ENCODE measurements at places on chromosomes 16 and 17.

DNA sequence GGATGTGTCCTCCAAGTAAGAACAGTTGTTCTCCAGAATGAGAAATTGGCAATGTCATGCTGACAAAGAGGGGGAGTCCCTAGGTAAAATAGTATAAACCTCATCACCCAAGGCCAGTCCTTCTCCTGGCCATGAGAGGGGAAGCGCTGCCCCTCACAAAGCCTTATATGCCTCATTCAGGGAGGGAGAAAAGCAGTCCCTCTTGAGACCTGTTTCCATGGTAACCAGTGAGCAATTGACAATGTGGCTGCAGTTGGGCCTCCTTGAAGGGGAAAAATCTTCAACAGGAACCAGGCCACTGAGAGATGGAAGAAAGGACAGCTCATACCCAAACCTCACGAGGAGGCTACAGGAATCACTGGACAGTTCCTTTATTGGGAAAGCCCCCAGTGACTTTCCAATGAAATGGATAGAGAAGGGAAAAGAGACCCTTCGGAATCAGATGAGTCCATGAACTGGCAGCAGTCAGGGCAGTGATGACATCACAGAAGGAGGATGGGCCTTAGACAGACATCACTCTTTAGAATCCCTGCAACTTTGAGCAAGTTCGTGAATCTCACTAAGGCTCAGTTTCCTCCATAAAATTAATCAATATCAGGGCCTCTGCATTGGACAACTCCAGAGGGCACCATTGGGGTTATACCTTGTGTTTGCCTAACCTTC lies 275.7 kb downstream of the TOX3 start:
- DNase-seq, result peak; percentile 7

GRCh38 chr17:81812571-81813370 lies 8.8 kb downstream of the GCGR start:
- DNase-seq, result no peak

- DNase-seq, result peak; percentile 48
Observed at GRCh38 chr17:33240362-33240761, 52.7 kb downstream of the ASIC2 start.

- no peak for DNase-seq
Observed at GRCh38 chr16:66914541-66914940, 4.1 kb downstream of the CDH16 start.

GRCh38 chr17:33924104-33924503 lies 331.0 kb upstream of the CCL2 start:
- DNase-seq, result no peak

DNA sequence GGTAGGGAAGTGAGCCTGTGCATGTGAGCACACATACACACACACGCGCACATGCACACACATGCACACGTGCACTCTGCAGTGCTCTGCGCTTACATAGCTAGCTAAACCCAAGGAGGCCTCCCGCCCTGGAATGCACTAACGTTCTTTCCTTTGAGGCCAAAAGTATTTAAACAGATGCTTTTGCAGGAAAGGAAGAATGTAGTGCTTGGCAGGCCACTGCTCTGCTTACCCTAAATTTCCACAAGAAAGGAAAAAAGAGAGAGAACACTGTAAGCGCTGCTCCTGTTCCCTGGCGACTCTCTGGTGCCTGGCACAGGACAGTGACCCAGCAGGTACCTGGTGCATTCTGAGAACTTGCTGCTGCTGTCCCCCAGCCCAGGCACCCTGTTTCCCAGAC lies 31.3 kb upstream of the MRPS23 start:
- no peak for DNase-seq

DNA sequence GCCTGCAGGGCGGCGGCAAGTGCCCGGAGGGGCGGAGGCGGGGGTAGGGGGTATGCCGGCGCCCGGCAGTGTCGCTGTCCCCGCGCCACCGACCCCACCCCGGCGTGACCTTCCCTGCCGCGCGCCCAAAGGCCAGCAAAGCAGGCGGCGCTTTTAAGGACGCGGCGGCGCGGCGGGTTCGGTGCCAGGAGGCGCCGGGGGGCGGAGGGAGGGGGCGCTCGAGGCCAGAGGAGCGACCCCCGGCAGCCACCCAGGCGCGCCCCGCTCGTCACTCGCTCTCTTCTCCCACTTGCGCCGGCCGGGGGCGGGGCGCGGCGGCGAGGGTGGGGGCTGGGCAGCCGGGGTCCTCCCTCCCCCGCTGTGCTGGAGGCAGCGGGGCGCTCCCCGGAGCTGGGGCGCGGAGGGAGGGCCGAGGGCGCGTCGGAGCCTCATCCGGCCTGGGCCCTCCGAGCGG lies 8.6 kb upstream of the BAHCC1 start:
- DNase-seq, result peak; percentile 13

DNA sequence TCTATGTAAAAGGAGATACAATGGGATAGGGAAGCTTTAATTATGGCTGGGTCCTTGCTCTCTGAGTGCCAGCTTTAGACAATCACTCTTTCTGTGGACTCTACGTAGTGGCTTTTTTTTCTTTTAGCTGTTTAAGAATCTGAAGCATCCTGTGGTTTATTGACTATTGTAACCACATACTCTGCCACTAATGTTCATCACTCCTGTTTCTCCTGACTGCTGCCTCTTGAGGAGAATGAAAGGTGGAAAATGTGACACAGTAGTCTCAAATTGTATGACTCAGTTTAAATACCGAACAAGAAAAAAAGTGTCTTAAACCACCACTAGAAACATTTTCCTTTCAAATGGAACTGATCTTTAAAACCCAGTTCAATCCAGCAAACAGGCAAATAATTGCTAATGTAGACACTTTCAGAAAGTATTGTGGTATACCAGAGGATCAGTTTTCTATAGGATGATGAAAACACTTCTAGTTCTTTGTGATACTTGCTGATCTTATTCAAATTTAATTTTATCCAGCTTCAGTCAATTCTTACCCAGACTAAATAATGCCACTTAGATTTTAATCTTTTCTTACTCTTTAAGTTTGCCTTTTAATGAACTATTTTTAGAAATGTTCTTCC lies 302.7 kb upstream of the PMFBP1 start:
- DNase-seq, result peak; percentile 13

- no peak for DNase-seq
Observed at GRCh38 chr17:60840456-60840855, 162.8 kb downstream of the BCAS3 start.

GRCh38 chr17:48181653-48182052 lies 74.1 kb downstream of the SNX11 start:
- DNase-seq, result peak; percentile 14

DNA sequence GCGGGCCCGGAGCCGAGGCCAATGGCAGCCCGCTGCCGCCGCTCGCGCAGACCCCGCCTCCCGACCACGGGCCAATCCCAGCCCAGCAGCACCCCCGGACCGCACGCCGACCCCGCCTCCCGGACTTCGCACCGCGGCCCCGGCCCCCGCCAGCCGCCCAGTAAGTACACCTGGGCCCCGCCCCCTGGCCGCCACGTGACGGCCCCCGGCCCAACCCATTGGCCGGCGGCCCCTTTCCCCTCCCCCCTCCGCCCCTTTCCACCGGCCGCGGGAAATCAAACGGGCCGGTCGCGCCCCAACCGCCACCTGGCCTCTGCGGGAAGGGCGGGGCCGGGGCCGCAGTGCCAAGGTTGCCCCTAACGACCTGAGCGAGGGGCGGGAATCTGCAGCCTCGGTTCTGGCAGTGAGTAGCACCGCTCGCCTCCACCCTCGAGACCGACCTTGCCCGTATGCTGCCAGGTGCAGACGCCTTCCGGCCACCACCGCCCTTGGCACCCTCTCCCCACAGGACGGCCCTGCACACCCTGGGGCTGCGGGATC lies at the start of gene YBX2:
Gene YBX2 (minus strand): TSS at position 26 of the 540 bp plus-strand sequence. CDS start 139 bp downstream, outside the sequence.
- DNase-seq, result peak; percentile 85

GRCh38 chr17:73030501-73030921 lies 62.0 kb downstream of the SLC39A11 start:
- DNase-seq, result no peak

GRCh38 chr16:76071690-76072089 lies 205.5 kb upstream of the CNTNAP4 start:
- no peak for DNase-seq

DNA sequence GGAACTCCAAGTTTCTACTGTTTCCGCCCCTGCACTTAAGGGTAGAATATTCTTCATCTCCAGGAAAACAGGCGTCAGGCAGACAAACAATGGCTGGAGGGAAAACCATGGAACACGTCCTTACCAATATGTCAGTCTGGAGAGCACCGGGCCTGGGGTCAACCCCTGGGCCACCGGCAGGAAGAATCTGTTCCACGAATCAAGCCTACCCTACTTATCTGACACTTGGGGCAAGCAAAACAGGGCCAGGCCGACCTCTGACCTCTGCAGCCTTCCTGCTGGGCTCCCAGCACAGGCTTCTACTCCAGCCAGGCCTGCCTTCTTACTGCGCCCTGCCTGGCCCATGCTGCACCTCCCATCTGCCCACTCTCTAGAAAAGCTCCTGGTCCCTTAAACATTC lies 10.1 kb downstream of the VAC14 start:
- DNase-seq, result no peak

GRCh38 chr17:67532326-67532871 lies 155.3 kb downstream of the PITPNC1 start:
- peak; percentile 5 for DNase-seq

- DNase-seq, result no peak
Observed at GRCh38 chr16:12111223-12111622, 134.7 kb downstream of the SNX29 start.

- no peak for DNase-seq
Observed at GRCh38 chr17:81260171-81260570, 21.1 kb downstream of the NDUFAF8 start.

GRCh38 chr16:82580298-82580890 lies 46.4 kb upstream of the CDH13 start:
- DNase-seq, result no peak

- no peak for DNase-seq
Observed at GRCh38 chr17:4870855-4871254, 28.5 kb upstream of the C17orf107 start.
